Ascending aorta (tissue), 2 donors: ENCODE measurements at places on chromosomes 1 and 21.
A peak's percentile ranks its signal among the peaks of the same experiment; 100 is the strongest.

DNA sequence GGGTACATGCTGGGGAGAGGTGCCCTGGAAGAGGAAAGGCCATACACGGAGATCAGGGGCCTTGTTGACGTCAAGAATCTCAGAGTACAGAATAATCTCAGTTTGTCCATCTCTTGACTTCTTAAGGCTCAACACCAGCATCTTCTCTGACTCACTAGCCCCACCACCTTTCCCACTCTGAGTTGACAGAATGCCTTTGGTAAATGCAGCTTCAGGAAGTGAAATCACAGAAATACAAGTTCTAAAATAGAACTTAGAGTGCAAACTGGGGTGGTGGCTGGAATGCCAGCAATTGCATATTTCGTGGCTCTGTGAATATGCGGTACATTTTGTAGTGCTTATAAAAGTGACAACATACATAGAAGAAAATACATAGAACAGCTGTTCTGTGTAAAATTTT, 1.6 kb downstream of the COG2 start:
- DNase-seq = no peak

GRCh38 chr1:155944444-155944799, 3.0 kb downstream of the RXFP4 start:
- no peak for DNase-seq

- DNase-seq = no peak
Observed at GRCh38 chr1:15508700-15509487, 15.1 kb downstream of the CASP9 start.

- DNase-seq = no peak
Observed at GRCh38 chr1:159779403-159779851, 1.3 kb upstream of the DUSP23 start.

DNA sequence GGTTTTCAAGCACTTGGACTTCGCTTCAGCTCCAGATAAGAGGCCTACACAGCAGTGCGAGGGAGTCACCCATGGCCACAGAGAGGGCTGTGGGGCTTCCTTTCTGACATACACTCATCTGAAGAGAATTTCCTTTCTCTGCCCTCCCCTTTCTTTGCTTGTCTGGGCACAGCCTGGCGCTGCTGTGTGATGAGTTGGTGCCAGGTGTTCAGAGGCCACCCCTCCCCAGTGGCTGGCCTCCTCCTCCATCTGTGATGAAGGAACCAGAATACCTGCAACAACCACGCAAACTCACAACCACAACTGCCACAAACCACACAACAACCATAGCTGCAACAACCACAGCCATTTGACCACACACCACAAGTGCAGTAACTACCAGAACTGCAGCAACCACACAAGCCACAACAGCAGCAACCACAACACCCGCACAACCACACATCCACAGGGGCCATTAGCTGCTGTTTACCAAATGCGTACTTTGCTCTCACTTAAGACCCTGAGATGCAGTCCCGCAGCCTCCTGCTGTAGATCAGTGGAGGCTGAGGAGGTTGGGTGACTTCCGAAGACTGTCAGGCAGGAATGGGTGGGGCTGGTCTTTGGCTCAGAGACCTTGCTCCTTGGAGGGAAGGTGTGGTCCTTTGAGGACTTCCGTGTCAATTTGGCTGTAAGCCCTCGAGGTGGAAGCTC, 71.1 kb downstream of the IER5 start:
- DNase-seq = no peak

DNA sequence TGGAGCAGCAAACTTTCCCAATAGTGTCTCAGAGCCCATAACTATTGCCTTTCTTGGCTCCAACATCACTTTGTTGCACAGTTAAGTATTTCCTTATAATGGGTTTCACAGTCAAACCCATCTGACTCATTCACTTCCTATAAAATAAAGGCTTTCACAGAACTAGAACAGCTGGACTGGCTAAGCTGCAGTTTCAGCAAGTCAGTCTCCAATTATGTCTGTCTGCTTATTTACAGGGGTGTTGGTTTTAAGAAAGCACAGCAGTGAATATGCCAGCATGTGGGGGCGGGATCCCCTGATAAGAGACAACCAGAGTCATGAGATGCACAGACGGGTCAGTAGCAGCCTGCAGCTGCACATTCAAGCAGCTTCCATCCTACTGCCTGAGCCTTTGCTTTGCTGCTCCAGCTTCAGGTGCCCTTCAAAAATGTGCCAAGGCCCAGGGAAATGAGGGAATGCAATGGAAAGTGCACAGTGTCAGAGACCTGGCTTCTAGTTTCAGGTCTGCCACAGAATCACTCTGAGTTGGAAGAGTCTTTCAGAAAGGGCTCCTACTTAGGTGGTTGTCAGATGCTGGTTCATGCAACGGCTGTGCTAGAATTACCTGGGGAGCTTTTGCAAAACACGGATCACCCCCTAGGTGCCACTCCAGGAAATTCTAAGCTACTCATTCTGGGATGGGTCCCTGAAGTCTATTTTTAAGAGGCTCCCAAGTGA, 24.8 kb downstream of the RNF19B start:
- DNase-seq = no peak

GRCh38 chr1:25658791-25659431, 42.3 kb downstream of the MAN1C1 start:
- DNase-seq = peak; percentile 83

GRCh38 chr1:212229654-212230053, 55.6 kb upstream of the PPP2R5A start:
- no peak for DNase-seq

DNA sequence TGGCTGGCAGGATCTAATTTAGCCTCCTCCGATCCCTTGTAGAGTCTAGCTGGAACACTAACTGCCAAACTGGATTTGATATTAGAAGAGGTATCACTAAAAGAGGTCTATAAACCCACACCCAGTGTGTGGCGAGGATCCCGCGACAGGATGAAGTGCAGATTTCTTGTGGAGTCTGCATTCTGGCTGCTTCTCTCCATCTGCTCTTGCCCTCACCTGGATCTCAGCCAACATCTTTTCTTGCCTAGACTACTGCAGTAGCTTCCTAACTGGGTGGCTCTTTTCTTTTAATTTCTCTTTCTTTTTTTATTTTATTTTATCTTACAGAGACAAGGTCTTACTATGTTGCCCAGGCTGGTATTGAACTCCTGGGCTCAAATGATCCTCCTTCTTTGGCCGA, 48.9 kb upstream of the CAPZB start:
- no peak for DNase-seq

DNA sequence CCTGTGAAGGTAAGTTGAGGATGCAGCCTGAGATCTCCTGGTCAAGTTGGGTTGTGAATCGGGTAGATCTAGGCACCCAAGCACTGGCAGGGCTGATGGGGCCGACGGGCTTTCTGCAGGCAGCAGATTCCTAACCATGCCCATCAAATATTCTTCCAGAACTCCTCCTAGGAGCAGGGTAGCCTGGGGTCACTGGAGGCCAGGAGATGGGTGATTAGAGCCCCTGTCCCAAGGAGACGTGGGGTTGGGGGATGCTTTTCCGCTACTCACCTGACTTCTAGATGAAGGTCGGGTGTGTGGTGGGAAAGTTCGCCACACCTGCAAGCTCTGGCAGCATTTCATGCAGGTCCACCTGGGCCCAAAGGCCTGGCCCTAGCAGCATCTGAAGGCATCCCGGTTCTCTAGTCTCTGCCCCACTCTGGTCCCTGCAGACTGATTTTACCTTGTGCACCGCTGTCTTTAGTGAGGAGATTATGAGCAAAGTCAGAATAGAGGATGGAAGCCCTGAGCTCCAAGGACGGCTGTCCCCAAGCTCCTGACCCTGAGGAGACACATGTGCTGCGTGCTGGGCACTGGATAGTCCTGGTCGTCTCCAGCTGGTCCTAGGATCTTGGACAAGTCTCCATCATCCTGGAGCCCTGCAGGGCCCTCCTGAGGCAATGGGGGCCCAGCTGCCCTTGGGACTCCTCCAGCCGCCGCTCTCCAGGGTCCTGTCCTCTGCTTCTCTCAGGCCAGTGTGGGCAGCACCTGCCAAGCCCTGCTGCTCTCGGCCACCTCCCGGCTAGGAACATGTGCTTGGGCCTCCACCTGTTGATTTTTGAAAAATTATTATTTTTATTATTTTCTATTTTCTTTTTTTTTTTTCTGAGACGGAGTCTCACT, 21.8 kb upstream of the C2CD2 start:
- no peak for DNase-seq

DNA sequence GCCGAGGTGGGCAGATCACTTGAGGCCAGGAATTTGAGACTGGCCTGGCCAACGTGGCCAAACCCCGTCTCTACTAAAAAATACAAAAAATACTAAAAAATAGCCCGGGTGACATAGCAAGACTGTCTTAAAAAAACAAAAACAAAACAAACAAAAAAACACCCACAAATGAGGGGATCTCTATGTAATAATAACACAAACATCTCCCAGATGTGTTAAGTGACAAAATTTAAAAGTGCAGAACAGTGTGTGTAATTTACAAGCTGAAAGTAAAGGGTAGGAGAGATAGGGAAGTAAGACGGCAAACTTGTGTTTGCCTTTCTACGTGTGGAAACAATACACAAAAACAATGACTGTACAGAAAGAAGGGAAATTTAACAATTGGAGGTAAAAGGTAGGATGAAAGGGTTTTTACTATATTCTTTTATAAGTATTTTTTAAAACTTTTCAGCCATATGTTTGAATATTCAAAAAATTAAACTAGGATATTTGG, 36.3 kb downstream of the ARID4B start:
- no peak for DNase-seq

DNA sequence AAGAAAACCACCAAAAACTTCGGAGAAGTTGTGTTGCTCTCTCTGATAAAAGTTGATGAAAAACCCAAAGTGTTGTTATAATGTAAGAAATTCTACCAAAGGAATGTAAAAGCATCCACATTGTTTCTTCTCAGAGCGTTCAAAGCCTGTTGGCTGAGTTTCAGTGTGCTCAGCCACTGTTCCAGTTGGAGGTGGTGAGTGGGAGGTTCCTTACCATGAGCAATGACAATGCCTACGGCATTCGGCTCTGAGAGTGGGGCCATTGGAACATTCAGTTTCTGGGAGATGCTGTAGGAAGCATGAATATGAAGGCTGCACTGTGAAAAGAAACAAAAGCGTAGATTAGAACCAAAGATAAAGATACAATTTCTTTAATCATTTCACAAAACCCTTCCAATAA, 20.5 kb upstream of the MYBPHL start:
- no peak for DNase-seq

- no peak for DNase-seq
Observed at GRCh38 chr21:42614811-42615351, 38.5 kb upstream of the PDE9A start.

- DNase-seq = peak; percentile 59
Observed at GRCh38 chr1:16015960-16016901, 1.6 kb downstream of the HSPB7 start.

DNA sequence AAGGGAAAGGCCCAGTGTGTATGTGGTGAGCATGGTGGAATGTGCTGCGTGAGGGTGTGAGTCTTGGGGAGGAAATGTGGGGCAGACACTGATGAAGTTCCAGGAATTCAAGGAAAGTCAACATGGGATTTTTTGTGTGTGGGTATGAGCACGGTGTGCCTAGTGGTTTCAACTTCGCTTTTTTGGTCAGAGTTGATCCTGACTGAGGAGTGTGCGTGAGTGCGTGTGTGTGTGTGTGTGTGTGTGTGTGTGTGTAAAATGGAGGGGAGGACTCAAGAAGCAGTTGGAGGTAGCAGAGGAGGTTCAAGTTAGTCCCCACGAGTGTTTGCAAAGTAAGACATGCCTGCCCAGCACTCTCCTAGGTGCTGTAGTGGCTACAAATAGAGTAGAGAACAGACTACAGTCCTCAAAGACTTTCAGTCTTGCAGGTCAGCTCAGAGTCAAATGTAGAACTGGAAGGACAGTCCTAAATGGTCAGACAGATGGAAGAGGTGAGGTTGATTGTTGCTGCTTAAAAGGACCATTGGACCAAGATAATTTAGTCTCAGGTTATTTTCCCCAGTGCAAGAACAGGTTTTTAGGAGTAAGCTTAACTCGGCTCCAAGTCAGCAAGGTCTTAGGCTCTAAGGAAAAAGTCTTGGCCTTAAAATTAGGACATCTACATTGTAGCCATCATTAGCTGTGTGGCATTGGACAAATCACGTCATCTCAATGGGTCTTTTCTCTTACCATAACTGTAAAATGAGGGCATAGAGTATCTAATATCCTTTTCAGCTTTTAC, 25.0 kb downstream of the SLAMF1 start:
- DNase-seq = no peak

GRCh38 chr21:38818325-38818723, 12.6 kb downstream of the ETS2 start:
- no peak for DNase-seq

DNA sequence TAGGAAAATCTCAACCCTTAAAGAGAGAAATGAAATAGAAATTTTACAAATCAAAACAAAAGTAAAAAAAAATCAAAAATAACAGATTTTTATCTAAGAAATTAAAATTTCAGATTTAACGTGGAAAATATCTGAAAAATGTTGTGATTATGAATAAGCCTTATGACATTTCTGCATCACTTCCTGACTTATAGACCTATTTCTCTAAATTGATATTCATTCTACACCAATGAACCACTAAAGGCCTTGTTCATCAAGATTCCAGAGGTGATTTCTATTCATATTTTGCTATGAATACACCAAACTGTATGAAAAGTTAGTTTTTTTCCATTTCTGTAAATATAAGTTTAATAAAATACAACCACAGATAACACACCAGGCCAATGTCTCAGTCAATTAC, 261.5 kb downstream of the SMYD3 start:
- DNase-seq = no peak

DNA sequence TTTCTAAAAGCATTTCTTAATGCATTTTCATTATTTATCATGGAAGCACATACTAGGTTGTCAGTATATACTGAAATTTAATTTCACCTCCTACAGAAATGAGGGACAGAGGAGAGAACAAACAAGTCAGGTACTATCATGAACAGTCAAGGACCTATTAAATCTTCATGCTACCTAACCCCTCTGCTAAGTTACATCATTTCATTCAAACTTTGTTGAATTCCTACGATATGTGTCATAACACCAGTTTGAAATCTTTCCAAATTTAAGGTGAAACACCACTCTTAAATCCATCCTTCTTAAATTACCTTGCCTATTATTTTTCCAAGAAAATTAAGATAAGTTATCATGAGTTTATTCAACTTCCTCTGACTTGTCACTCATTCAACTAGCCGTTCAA, 78.9 kb downstream of the DENND1B start:
- DNase-seq = no peak

- DNase-seq = no peak
Observed at GRCh38 chr1:111351700-111352099, 61.0 kb downstream of the CHIA start.

DNA sequence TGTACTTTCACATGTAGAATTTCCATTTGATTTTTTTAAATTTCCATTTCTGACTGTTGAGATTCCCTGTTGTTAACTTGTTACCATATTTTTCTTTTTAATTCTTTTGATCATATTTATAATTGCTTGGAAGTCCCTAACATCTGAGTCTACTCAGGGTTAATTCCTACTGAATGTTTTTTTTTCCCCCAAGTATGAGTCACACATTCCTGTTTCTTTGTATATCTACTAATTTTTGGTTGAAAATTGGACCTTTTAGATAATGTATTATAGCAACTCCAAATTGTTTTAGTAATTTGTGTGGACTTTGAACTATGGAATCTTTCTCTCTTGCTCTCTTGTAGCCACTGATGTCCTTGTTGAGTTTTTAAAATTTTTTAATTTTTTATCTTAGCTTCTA, 54.6 kb downstream of the STXBP3 start:
- no peak for DNase-seq

GRCh38 chr1:5447503-5447960, 544.7 kb downstream of the NPHP4 start:
- DNase-seq = no peak
